ENCODE measurements at places on chromosomes 7 and 10.

- no peak overlapping the region for H3K27ac ChIP-seq
- H3K27me3 ChIP-seq, result peaks cover 4% of the 10 kb centered on the region
Measured at GRCh38 chr7:45987521-45988290, 66.6 kb upstream of the IGFBP3 start.

DNA sequence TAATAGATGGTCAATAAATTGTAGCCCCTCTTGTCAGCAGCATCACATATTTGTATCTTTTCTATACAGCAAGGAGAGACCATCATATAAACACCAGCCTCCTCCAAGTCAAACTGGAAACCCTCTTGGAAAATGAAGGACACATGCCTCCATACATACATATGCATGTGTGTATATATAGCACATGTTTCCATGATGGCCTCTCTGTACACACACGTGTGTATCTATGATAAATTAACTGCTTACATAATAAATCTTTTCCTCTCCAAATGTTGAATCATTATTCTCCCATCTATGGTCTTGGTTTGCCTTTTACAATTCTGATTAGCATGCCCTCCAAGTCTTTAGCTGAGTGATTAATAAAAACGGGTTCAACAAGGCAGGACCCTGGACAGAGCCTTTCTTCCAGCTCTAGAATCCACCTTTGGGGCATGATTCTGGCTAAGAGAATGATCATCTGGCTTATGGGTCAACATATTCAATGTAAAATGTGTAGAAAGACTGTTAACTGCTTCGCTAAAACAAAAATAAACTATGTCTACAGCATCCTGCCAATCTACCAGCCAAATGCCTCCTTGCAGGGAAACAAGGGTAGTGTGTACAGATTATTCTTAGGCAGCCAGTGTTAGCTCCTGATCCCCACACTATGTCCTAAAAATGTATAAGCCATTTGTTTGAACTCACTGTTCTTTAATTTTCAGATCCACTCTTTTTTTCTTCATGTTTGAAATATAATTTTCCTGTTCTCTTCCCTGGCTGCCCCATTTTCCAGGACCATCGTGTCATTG lies 70.0 kb downstream of the CRTAC1 start:
- no peak for DNase-seq
- H3K27ac ChIP-seq, result no peak overlapping the region
- H3K4me1 ChIP-seq, result no peaks in the 10 kb centered on the region
- H3K36me3 ChIP-seq, result no peaks in the 10 kb centered on the region

GRCh38 chr10:70500812-70501301 lies 22.3 kb downstream of the PALD1 start:
- peaks cover 68% of the 10 kb centered on the region for H3K4me1 ChIP-seq
- H3K4me3 ChIP-seq, result no peak overlapping the region
- DNase-seq, result peak; percentile 55
- no peaks in the 10 kb centered on the region for H3K36me3 ChIP-seq
- no peaks in the 10 kb centered on the region for H3K27me3 ChIP-seq
- peak overlapping the region; percentile 77 for H3K27ac ChIP-seq

GRCh38 chr10:90675621-90676020 lies 182.2 kb downstream of the HTR7 start:
- H3K4me3 ChIP-seq, result no peak overlapping the region
- peaks cover 10% of the 10 kb centered on the region for H3K27me3 ChIP-seq
- DNase-seq, result no peak
- H3K36me3 ChIP-seq, result no peaks in the 10 kb centered on the region
- H3K27ac ChIP-seq, result no peak overlapping the region
- no peaks in the 10 kb centered on the region for H3K4me1 ChIP-seq
